ENCODE measurements at places on chromosomes 7 and 10.

- no peak for DNase-seq
Measured at GRCh38 chr7:47581804-47582763, at the start of gene TNS3. Gene TNS3, minus strand, starts transcription at chr7:47582111. Its CDS starts 142,475 bp downstream, at chr7:47439636.

GRCh38 chr10:68959695-68960527, 3.9 kb downstream of the DDX21 start:
- DNase-seq = no peak

DNA sequence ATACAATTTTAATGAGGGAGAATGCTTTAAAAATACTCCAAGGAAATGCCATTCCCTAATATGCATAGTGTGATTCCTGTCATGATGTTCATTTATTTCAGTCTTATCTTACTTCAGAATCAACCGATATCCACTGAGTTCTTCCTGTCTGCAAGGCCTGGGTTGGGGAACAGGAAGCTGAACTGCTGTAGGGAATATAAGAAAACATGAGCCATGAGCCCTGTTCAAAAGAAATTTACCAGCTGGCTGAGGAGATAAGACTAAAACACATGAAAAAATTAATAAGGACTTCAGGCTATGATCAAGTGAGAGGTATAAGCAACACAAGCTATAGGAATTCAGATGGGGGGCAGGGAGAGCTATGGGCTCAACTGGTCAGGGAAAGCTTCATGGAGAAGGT, 184.7 kb downstream of the PLPP4 start:
- no peak for DNase-seq

GRCh38 chr7:82323806-82324205, 119.8 kb downstream of the CACNA2D1 start:
- no peak for DNase-seq

- DNase-seq = no peak
Measured at GRCh38 chr10:124665558-124665957, 78.6 kb downstream of the FAM53B start.

DNA sequence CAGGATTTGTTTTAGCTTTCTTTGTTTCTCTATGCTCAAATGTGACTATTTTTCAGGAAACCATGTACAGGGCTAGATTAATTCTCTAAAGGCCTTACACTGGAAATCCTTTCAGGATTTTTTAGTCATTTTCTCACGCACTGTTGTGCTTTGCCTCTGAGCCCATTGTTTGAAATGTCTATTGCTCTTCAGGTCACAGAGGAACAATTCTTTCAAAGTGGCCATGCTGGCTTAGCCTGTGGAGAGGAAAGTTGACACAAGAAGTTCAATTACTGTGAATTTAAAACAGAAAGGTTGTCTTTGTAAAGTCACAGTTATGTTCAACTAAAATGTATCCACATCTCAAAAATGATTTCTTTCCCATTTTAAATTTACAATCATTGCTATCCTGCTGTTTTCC, 1071.7 kb upstream of the POT1 start:
- no peak for DNase-seq

GRCh38 chr7:92685136-92686042, 95.2 kb upstream of the FAM133B start:
- DNase-seq = peak; percentile 1

DNA sequence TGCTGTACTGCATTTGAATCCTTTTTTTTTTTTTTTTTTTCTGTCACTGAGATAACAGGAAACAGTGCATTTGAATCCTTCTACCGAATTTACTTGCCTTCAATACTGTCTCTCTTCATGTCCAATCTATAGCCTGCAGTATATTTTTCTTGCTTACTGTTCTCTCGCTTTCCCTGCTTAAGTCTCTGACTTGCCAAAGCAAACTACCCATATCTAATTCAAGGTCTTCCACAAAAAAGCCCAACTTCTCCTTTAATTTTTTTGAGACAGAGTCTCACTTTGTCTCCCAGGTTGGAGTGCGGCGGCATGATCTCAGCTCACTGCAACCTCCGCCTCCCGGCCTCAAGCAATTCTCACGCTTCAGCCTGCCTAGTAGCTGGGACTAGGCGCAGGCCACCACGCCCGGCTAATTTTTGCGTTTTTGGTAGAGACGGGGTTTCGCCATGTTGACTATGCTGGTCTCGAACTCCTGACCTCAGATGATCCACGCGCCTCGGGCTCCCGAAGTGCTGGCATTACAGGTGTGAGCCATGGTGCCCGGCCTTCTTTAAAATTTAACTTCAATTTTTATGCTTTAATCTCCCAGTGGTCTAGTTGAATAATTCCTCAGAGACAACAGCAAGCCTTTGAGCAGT, 882 bp downstream of the PDCD11 start:
- DNase-seq = no peak

GRCh38 chr7:70614237-70615045, 517.5 kb upstream of the GALNT17 start:
- DNase-seq = no peak

DNA sequence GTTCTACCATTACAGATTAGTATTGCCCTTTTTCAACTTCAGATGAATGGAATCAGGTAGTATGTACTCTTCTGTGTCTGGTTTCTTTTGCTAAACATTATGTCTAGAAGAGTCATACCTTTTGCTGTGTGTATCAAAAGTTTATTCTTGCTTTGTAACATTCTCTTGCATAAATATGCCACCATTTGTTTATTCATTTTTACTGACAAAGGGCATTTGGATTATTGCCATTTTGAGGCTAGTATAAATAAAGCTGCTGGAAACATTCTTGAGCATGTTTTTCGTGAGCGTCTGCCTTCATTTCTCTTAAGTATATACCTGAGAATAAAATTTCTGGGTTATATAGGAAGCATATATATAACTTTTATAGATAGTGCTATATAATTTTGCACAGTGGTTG, 121.7 kb upstream of the CSTF2T start:
- DNase-seq = no peak

DNA sequence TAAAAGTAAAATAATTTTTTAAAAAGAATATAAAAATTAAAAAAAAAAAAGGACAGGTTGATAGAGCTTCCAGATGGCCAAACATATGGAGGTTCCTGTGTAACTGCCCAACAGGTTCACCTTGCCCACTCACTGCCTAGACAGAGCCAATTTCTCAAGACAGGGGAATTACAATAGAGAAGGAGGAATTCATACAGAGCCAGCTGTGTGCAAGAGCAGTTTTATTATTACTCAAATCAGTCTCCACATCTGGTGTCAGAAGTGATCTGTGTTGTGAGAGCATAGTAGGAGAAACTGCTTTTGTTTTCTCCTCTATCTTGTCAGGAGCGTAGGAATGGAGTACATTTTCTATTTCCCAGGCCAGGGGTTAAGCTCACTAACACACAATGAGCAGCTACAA, 31.0 kb downstream of the C7orf33 start:
- DNase-seq = no peak

DNA sequence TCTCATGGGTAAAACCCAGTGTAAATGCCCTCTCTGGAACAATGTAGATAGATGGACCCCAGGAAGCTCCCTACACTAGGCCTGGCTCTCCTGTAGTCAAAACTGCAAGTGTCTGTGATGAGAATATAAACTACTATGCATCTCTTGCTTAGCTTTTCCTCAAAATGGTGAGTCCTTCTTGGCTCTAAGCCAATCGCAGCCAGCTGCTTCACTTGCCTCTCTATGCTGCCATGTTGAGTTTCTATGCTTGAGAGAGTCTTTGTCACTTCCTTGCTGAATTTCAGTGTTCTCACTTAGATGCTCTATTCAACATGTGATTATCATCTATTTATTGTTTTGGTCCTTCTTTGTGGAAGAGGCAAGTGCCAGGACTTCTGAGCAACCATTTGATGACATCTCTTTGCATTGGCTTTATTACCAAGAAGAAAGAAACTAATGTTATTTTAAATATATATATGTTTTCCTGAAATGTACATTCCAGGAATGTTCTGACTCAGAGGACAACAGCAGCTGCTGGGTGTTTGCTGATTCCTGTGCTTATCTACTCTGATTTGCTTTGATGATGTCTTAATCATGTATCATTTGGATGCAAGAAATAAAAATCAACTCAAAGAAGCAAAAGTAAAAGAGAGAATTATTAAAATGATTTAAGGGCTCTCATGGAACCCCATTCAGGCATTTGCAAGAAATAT, 16.6 kb downstream of the TAS2R40 start:
- no peak for DNase-seq

GRCh38 chr10:3976171-3976570, 191.2 kb upstream of the KLF6 start:
- DNase-seq = no peak

DNA sequence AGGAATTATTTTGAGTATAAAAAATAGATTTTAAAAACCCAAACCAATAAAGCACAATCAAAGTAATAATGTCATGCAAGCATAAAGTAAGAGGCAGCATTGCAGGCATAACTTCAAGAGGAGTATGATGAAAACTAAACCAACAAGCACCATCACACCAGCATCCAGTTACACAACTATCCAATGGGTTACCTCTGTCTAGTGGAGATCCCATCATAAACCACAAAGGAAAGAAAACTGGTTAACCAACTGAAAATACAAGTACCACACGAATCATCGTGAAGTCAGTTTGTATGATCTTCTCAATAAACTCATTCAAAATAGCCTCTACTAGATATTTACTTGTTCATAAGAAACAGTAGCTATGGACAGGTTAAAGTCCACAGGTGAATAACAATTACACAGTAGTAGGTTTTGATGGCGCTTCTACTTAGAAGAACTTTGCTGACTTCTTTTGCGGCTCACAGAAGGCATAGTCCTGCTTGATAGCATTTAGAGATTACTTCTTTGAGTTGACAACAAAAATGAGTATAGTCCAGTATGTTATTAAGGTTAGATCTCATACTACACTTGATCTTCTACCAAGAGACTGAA, 116.6 kb downstream of the MICU1 start:
- DNase-seq = no peak

- no peak for DNase-seq
Measured at GRCh38 chr7:129728875-129729467, 117.5 kb downstream of the NRF1 start.

DNA sequence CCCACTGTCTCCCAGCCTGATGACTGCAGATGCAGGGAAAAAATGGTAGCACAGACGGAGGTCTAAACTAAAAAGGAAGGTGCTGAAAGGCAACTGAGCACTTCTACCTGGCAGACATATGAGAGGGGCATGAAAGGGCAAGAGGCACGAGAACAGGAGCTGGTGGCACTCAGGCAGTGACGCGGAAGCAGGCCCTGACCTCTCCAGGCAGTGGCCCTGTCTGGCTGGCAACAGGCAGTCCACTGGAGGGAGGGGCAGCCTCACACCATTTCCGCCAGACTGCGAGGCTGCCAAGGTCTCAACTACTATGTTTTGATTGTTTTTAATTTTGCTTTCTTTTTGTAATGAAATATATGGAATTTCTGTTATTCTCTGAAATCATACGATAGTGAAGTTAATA, 23.3 kb downstream of the VSTM2A start:
- no peak for DNase-seq

GRCh38 chr10:48463318-48464003, 141.4 kb downstream of the ARHGAP22 start:
- no peak for DNase-seq

DNA sequence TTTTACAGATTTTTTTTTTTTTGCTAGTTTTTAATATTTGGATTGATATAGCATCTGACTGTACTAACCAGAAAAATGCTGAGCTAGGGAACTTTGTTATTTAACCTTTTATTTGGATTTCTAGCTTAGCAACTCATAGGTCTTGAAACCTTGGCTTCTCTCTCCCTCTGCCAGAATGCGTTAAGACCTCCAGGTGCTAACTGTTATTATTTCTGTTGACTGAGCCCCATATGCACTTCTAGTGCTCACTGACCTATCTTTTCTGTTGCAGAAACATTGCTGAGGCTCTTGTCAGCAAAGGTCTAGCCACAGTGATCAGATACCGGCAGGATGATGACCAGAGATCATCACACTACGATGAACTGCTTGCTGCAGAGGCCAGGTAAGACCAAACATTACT, 143.6 kb downstream of the LRRC4 start:
- no peak for DNase-seq

- DNase-seq = no peak
Measured at GRCh38 chr10:12538491-12538995, 189.2 kb downstream of the CAMK1D start.

- DNase-seq = no peak
Measured at GRCh38 chr7:83427884-83428283, 221.1 kb downstream of the SEMA3E start.

GRCh38 chr10:104689105-104689504, 48.0 kb downstream of the SORCS3 start:
- no peak for DNase-seq

DNA sequence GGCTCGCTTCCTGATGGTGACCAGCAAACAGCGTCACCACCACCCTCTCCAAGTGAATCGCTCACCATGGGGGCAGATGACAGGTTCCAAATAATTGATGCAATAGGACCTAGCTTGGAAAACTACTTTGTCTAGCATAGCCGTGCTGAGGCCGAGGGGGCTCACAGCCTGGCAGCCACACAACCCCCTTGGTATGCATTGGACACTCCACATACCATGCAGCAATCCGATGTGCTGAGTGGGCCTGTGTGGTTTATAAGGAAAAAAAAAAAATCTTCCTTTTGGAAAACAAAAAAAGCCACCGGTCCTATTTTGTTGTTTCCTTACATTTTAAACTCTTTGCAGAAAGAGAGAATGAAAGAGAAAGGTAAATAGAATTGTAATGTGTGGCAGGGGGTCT, 15.1 kb downstream of the GATA3 start:
- DNase-seq = no peak

DNA sequence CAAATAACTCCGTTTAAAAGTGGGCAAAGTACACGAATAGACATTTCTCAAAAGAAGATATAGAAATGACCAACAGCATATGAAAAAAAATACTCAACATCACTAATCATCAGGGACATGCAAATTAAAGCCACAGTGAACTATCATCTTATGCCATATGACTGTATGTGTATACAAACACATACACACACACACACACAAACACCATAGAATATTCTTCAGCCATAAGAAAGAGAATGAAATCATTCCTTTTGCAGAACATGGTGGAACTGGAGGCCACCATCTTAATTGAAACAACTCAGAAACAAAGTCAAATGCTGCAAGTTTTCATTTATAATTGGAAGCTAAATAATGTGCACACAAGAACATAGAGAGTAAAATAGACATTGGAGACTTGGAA, 1019.4 kb downstream of the KCNMA1 start:
- DNase-seq = no peak

GRCh38 chr10:54434782-54435181, 366.2 kb downstream of the PCDH15 start:
- no peak for DNase-seq

DNA sequence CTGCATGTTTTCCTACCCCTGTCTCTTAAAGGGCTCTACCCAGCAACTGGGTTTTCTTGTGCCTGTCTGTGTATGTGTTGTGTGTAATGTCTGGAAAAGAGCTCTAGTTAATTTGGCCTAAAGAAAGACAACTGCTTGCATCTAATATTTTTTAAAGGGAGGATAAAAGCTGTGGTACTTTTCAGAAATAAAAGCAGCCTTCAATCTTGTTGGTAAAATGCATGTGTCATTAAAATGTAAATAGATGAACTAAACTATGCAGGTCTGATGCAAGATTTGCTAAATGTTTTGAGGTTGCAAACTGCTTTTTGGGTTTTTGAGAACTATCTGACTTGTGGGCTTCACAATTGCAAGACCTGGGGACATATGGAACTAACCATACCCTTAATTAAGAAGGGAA, 445.3 kb downstream of the HTR7 start:
- no peak for DNase-seq

All from stimulated activated CD4-positive, alpha-beta T cell treated with anti-CD3 and anti-CD28 coated beads, Interleukin-1b, Interleukin-23, amount 100 ng/mL, for 1 hour (primary cell).